ENCODE measurements at places on chromosomes 16 and 17.

- no peak for DNase-seq
Measured at GRCh38 chr17:14044702-14045101, 24.6 kb upstream of the COX10 start.

DNA sequence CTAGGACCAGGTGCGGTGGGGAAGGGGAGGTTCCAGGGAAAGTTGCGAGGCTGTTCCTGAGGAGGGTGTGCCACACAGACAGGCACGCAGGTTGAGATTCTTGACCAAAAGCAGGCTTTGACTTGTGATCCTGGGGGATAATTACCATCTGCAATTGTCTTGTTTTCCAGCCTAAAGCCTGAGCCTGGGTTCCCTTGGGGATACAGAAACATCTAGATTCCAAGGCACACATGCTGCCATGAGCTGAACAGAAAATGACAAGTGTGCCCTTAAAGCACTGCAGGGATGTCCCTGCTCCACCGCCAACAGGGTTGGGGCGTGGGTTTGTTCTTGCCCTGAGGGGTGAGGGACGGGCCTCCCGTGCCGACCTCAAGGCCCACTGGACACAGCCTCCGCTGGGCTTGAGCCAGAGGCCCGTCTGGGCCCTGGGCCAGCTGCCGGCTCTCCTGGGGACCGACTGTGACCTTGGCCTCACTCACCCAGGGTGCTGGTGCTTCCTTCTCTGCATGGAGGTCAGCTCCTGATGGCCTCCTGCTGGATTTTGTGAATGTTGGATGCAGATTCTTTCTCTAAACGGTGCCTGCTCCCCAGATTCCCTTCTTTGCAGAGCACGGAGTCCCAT, 14.0 kb downstream of the CA5A start:
- no peak for DNase-seq

- no peak for DNase-seq
Measured at GRCh38 chr16:48958681-48959080, 323.0 kb downstream of the CBLN1 start.

GRCh38 chr17:66764506-66764905, 70.4 kb upstream of the CACNG5 start:
- DNase-seq = no peak

- DNase-seq = no peak
Measured at GRCh38 chr16:56969769-56970168, 8.0 kb downstream of the CETP start.

DNA sequence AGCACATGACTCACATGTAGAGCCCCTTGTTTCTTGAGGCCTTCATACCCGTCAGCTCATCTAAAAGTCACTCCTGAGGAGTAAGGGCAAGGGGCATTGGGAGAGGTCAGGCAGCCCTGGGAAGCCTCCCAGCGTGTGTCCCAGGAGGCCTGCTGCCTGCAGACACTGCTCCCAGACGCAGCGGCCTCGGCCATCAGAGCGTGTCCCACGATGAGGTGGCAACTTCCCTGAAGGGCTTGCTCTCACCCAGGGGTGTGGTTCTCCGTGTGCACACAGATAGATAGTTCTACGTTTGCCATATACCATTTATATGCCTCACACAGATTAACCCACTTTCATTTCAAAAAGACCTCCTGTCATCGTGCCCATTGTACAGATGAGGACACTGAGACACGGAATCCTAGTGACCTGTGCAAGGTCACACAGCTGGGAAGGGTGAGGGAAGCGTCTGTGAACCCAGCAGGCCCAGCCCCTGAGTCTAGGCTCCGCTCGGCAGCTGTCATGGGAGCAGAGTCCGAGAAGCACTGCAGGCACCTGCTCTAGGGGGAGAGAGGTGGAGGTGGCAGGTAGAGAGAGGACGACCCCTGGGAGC, 8.3 kb downstream of the TUBB3 start:
- no peak for DNase-seq

- DNase-seq = no peak
Measured at GRCh38 chr17:4900231-4901107, 1.1 kb downstream of the C17orf107 start.

GRCh38 chr17:45155029-45155428, 6.6 kb upstream of the HEXIM2 start:
- DNase-seq = no peak

DNA sequence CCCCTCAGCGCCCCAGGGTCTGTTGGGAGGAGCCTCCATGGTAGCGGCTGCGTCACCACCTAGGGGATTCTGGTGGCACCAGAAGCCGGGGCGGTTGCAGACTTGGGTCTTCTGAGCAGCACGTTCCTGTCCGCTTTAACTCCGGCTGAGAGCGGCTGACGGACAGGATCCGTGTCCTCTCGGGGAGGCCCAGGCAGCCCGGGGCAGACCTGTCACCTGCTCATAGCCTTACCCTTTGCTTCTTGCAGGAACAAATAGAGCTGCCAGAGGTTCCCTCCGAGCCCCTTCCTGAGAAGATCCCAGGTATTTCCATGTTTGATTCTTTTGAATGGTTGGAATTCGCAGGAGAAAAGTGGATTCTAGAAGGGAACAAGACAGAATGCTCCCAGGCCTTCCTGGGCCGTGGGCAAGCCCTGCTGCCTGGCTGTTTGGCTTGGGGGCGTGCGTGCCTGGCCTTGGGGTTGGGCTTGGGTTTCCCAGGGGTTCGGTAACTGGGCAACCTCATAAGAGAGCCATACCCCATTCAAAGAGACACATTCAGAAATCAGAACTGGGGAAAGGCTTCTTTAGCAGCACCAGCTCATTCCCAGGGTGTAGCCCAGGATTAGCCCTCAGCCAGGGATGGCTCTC, 6.6 kb downstream of the CHMP6 start:
- no peak for DNase-seq

DNA sequence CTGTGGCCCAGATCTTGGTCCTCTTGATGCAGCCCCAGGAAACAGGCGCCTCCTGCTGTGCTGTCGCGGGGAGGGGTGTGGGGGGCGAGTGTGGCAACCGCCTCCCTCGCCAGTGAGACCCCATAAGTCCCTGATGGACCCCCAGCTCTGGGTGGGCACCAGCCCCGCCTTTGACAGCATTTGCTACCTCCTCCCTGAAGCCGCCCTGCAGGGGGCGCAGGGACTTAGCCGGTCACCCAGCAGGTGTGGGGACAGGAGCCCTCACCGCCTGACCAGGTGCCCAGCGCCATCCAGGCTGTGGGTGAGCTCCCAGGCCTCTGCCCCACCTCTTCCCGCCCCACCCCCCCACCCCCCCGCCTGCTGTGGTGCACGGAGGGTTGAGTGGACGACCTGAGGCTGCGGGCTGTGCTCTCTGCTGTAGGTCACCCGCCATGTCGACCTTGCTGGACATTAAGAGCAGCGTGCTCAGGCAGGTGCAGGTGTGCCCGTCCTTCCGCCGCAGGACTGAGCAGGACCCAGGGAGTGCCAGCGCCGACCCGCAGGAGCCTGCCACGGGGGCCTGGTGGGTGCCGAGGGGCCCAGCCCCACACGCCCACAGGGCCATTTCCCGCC, 4.8 kb downstream of the BAIAP3 start:
- no peak for DNase-seq

- no peak for DNase-seq
Measured at GRCh38 chr16:2074071-2074470, 26.3 kb downstream of the TSC2 start.

DNA sequence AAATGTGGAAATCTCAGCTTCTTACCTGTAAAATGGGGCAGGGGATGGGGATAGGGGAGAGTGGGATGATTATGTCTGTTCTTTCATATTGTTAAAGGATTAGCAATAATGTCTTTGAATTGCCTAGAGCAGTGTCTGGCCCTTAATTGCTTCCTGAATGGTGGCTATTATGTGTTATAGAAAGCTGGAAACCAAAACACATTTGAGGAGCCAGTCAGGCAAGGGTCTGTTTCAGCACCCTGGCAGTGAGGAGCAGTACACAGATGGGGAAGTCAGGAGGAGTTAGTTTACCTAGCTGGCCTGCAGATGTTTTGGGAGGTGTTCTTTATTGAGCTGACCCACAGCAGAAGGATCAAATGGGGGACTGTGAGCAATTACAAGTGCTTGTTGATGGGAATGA, 63.0 kb downstream of the NUP93 start:
- no peak for DNase-seq

DNA sequence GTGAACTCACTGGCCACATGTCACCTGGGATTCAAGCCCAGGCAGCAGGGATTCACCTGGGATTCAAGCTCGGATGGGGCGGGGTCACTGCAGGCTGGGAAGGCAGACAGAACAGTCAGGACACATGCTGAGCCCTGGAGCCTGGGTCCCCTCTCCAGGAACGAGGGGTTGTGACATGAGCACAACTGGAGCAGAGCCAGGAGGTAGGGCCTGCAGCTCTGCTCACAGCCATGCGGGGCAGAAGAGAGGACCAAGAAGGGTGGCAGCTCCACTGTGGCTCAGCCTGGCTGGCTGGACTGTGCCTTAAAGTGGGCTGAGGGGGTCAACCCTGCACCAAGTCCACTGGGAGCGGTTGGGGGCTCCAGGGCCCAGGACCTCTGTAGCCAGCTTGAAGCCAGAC, 150.1 kb downstream of the RAB11FIP4 start:
- no peak for DNase-seq

GRCh38 chr16:81003064-81003463, 3.6 kb downstream of the CMC2 start:
- DNase-seq = no peak

GRCh38 chr16:8430401-8430800, 159.9 kb downstream of the TMEM114 start:
- DNase-seq = no peak

DNA sequence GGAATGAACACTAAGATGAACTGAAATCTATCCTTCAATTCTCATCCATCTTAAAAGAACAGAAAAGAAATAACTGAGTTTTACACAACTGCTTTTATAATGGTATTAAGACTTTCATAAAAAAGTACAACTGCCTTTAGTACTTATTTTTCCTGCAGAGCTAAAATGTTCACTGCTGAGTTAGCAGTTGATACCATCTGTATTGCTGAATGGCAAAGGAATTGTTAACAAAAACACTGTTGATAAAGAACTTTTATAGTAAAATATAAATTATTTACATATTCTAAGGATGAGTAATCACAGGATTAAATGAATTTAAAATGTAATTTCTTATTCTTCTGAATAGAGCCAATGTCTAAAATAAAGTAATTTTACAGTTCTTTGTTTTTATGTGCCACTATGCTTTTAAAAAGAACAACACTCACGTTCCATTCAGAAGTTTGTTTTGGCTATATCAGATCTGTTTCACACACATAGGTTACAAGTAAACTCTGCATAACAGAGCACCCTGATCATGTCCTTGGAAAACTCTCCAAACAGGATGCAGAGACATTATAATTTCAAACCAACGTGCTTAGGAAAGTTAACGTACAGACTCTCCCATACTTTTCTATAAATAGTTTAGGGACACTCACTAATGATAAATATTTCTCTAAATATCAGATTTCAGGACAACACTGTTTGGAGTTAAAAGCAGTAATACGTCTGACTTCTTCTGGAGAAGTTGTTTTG, 151.1 kb downstream of the ITFG1 start:
- no peak for DNase-seq

GRCh38 chr16:86565181-86565631, 1.4 kb upstream of the FOXC2 start:
- DNase-seq = no peak

DNA sequence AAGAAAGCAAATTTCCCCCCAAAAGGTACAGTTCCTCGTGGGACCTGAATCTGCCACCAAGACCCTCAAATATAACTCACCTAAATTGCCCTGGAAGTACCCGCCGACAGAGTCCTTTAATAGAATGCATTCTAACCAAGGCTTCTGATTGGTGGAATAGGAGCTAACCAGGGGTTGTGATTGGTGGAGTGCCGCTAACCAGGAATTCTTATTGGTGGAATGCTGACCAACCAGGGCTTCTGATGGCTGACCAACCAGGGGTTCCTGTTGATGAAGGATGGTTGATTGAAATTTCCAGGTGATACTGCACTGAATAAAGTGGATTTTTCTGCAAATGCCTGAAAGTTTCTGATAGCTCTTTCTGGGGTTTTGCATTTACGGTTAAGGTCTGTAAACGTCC, 6.5 kb downstream of the TFAP4 start:
- DNase-seq = no peak

GRCh38 chr16:87812200-87812656, 46.4 kb upstream of the KLHDC4 start:
- DNase-seq = no peak

GRCh38 chr17:68205808-68206720, 41.8 kb upstream of the AMZ2 start:
- DNase-seq = peak; percentile 55

GRCh38 chr17:66413559-66414520, 111.4 kb downstream of the PRKCA start:
- DNase-seq = no peak

DNA sequence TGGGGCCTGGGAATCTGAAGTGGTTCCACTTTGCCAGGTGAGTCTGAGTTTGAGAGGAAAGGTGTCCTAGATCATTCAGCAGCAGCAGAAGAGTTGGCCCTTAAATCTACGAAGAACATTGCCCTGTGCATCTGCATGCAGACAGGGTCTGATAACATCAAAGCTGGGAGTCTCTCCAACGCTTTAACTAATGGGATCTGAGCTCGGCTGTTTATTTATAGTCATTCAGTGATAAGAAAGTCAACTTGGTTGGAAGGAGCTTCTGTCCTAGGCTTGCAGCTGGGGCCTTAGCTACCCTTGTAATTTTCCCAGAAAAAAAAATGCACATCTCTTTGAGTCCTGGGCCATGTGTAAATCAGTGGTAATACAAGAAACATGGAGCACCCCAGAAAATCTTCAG, 418.0 kb upstream of the HSBP1 start:
- DNase-seq = no peak

DNA sequence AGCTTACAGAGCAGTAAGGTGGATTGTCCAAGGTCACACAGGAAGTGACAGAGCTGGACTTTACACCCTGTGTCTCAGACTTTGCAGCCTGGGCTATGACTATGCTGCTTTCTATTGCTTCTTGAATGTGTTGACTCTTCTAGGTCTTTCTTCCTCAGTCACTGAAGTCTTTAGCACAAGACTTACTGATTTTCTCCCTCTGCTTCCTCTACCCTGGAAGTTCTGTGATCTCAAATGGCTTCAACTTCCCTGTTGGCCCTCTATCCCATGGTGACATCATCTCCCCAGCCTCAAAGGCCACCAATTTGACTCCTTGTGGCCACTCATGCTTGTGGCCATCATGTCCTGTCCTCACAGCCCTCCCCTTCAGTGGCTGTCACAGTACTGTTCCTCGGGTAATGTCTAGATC, 181.3 kb downstream of the HS3ST3A1 start:
- DNase-seq = no peak

GRCh38 chr16:1033128-1033679, 39.3 kb upstream of the SSTR5 start:
- no peak for DNase-seq

Measured in C1 segment of cervical spinal cord (tissue), 14 donors.